ENCODE measurements at places on chromosomes 11 and 22. TPM values are rescaled to one million over a fixed set of nuclear protein-coding genes. Genes with fewer than 3 reads are reported as not detected.

The SYCE3 gene
- total RNA-seq = 40.4 TPM

The OR5AS1 gene
- not detected for total RNA-seq

The KCNQ1OT1 gene
- 4.0 TPM for total RNA-seq

The AKIP1 gene
- total RNA-seq = 40.4 TPM

The COPB1 gene
- total RNA-seq = 83.5 TPM

The DYNC2H1 gene
- 31.5 TPM for total RNA-seq

The RCOR2 gene
- 3.9 TPM for total RNA-seq

The CEP57 gene
- 56.8 TPM for total RNA-seq

The HBG1 gene
- not detected for total RNA-seq

- peak; percentile 53 for DNase-seq
Observed at GRCh38 chr11:12159351-12160099, 49.1 kb downstream of the MICAL2 start.

DNA sequence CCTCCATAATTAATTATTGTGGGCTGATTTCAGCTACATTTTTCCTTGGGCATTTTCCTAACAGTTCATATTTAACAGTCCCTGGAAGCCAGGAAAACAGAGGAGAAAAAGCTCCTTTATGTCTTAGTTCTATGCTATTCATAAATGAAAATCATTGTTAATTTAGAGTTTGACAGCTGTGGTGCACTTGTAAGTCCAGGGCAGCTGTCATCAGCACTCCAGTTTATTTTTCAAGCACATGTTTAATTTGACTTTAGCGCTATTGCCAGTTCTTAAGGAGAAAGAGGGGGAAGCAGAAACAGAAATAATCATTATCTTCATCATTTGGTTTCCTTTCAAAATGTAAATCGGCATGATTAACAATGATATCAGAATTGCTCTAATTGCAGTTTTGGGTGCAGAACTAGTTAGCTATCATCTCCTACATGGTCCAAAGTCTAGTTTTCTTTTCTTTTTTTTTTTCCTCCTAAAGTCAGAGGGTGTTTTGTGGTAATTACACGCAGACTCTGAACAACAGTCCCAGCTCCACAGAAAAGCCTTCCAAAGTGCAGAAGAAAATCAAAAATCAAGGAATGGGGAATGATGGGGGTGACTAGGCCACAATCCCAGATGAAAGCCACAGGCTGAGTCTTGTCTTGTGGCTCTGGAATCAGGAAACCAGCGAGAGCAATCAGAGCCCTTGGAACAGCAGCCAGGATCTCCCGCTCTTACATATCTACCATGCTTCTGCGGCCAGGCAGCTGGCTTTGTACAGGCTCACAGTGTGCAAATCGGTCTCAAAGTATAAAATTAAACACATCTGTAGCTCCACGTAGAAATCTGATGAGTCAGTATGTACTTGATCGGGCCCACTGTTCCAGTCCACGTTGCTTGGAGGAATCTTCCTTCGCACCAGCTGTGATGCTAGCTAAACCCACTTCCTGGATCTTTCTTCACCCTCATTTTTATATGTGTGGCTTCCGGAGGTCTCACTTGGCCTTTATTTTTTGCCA is 91.9 kb downstream of the SPON1 start:
- no peak for DNase-seq

DNA sequence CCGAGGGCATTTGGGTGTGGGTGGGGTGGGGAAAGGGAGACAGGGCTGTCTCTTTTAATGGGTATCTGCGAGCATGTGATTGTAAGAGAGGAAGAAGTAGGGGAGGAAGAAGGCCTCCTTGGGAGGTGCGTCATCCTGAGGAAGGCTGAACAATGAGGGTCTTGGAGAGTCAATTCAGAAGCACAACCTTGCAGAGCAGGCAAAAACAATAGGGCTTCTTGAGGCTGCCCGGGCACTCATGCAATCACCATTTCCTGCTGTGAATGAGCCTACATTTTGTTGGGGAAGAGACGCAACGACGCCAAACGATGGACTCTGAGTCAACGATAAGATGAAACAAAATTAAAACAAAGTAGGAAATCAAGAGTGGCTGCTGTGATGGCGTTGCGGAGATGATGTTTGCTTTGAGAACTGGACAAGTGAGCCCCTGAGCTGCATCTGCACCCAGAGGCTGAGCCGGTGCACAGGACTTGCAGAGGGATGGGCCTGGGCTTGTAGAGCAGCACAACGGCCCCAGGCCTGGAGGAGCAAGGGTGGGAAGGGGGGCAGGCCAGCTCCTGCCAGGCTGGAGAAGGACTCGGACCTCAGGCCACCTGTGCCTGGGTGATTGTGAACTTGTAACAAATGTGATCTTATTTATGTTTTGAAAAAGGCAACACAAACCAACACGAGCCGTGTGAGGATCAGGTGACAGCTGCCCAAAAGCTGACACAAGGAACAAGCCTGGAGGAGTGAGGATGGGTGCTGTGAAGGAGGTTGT is 92.3 kb upstream of the B3GAT1 start:
- no peak for DNase-seq

DNA sequence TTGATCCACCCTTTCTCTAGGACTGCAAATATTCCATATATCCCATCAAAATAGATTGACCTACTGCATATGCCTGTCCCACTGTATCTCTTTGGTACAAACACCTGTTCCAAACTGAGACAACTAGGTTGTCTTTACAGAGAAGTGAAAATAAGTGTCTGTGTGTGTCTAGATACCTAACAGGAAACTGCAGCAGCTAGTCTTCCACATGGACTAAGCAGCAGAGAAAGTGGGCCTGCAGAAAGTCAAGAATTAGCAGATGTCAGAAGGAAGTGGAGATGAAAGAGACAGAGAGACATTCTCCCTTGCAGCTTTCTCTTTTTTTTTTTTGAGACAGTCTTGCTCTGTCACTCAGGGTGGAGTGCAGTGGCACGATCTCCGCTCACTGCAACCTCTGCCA is 3.9 kb upstream of the RAB39A start:
- no peak for DNase-seq

DNA sequence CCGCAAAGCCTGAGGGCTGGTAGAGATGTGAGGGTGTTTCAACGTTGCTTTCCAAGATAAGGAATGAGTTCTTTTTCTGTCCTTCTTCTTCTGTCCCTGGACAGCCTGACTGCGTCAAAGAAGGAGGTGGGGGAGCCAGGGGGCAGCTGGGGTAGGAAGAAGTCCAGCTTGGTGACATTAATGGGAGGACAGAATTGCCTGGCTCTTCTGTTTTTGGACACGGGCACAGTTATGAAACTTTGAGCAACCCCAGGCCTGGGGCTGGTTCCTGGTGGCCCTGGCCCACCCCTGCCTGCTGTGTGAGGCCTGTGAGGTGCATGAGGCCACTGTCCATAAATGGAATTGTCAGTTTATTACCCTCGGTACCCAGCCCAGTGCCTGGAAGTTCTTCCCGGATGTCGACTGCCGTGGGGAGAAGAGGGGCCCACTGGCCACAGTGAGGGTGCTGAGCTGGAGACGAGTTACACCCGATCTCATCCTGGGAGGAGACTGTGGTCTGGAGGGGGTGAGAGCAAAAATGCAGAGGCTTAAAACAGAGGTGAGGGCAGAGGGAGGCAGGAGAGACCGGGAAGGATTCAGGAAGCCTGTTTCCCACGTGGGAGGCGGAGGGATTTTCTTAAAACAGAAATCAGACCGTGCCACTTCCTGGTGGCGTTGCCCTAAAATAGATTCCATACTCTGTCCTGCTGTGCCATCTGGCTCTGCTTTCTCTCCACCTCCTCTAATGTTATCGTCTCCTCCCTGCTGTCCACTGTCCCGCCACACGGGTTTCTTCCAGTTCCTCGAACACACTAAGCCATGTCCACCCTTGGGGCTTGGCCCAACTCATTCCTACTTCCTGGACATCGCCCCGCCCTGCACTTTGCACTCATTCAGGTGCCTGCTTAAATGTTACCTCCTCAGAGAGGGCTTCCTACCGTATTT is 59.7 kb upstream of the RASD2 start:
- DNase-seq = no peak

- DNase-seq = no peak
Observed at GRCh38 chr11:44680982-44681597, 45.7 kb upstream of the TSPAN18 start.

GRCh38 chr11:71237853-71238252 is 14.5 kb downstream of the SHANK2 start:
- no peak for DNase-seq

DNA sequence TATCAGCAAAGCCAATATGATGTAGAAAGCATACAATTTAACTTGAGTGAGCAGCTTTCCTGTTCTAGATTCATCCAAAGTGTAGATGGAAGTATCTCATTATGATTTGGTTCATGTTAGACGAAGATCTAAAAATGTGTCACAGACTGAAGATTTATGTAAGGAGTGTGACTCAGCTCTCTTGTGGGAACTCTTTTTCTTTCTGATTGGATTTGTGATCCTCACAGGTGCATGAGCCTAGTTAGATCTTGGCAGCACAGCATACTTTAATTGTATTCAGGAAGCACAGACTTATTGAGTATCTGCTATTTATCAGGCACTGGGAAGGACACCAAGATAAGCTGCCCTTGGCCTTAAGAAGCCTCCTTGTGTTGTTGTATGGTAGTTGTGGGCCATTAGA is 147.1 kb downstream of the C11orf91 start:
- no peak for DNase-seq

GRCh38 chr11:90343673-90344072 is 120.8 kb upstream of the CHORDC1 start:
- DNase-seq = no peak

GRCh38 chr11:79467761-79468160 is 26.9 kb upstream of the TENM4 start:
- no peak for DNase-seq

- DNase-seq = no peak
Observed at GRCh38 chr11:61963282-61964057, 4.0 kb downstream of the FTH1 start.

GRCh38 chr11:7977232-7977917 is 9.8 kb upstream of the EIF3F start:
- no peak for DNase-seq
